ENCODE measurements at places on chromosomes 7 and 10.

DNA sequence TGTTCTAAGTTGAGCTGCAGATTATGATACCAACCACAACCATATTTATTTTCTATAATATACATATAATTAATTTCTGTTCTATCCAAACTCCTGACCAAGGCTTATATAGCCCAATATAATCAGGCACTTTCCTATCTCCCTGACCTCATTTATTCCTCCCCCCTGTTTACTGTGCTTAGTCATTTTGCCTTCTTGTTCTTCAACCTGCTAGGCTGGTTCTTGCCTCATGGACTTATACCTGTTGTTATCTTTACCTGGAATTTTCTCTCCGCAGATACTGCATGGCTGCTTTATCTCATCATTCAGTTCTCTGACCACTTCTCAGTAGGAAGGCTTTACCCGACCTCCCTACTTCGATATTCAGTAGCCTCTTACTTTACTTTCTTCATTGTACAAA lies 24.9 kb upstream of the FAM3C start:
- DNase-seq: no peak

DNA sequence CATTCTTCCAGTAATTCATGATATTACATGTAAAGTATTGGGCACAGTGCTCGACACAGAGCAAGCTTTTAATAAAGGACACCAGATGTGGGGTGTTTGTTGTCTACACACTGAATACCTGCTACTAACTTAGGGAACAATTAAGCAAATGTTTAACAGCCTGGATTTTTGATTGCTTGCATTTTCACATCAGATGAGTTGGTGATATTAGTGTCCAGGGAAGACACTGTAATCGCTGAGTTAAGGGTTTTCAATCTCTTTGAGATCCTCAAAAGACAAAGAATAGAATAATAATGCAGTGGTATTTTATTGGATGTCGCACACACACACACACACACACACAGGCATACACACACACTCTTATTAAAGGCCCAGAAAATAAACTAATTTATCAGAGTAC lies 79.1 kb downstream of the VIM start:
- DNase-seq: no peak

DNA sequence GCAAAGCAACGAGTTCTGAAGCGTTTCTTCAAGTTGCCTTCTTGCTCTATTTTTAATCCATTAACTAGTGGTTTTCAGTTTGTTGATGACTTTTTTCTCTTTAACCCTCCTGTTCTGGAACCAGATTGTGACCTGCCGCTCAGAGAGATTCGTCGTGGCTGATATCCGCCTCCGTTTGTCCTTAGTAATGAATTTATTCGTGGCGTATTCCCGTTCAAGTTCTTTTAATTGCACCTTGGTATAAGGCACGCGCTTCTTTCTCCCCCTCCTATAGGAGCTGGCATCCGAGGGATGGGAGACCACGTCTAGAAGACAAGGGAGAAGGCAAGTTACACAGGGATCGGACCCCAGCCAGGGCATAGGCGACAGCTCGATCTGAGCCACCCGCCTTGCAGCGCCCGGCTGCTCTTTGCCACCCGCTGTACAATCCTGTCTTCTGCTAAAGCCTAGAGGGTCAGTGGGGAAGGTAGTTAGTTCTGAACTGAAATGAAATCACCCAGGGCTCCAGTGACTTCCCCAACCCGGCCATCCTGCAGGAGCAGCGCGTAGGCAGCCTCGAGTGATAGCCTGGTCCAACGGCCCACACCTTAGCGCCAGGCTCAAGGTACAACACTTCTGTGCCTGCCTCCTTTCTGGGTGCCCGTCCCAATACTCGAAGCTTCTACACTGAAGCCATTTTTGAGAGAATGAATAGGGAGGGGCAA lies 1.6 kb downstream of the HOXA13 start:
- DNase-seq: no peak

DNA sequence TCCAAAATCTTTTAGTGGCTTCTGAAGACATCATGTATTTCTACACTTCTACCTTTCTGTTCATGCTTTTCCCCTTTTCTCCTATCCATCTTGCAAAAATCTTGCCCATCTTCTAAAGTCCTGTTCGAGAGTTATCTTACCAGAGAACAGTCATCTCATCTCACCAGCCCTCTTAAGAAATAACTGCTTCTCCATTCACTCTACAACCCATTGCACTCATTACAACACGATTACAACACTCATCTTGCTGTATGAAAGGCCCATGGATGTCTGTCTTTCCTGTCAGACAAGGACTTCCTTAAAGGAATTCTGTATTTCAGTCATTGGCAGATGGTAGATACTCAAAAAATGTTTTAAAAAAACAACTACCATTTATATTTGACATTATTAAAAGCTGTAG lies 30.8 kb downstream of the ZNF438 start:
- DNase-seq: no peak

DNA sequence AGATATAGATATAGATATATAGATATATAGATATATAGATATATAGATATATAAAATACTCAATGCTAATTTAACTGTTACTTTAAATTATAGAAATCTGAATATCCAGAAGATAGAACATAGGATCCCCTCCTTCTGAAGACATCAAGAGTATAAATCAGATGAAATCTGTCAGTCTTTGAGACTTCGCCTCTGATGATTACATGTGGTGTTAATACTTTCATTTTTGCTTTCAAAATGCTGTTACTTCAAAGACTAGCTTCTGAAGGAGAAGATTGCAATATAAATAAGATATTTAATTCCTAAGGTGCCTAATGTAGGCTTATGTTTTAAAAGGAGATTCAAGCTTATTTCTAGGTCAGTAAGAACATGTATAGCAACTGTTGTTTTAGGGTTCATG lies 180.4 kb downstream of the TSPAN12 start:
- DNase-seq: no peak

GRCh38 chr10:45379891-45380540 lies 6.0 kb downstream of the ALOX5 start:
- no peak for DNase-seq
